ENCODE measurements at places on chromosomes 6 and 20.

- no peak for DNase-seq
- no peaks in the 10 kb centered on the region for H3K4me1 ChIP-seq
- no peaks in the 10 kb centered on the region for H3K27me3 ChIP-seq
- no peak overlapping the region for H3K4me3 ChIP-seq
- H3K27ac ChIP-seq, result no peak overlapping the region
Measured at GRCh38 chr20:44129911-44130718, 56.9 kb downstream of the JPH2 start.

DNA sequence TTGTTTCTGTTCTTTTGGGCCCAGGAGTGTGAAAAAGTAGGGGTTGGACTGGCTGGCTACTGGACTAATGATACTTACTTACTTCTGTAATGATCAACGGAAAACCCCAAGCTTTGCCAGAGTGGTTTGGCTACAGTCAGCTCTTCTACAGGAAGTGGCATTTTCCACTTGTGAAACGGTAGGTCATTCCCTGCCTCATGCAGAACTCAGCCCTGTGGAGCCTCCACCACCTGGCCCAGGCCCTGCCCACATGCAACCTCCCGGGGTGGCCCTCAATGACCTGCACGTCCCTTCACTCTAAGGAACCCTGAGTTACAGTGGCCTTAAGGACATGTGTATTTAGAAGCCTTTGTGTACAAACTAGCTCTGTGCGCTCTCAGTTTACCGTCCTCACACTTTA, 140.4 kb downstream of the DTNBP1 start:
- H3K36me3 ChIP-seq, result peaks cover 62% of the 10 kb centered on the region
- peaks cover 21% of the 10 kb centered on the region for H3K4me1 ChIP-seq
- H3K27me3 ChIP-seq, result no peaks in the 10 kb centered on the region
- H3K27ac ChIP-seq, result peak overlapping the region; percentile 4
- H3K4me3 ChIP-seq, result no peak overlapping the region
- DNase-seq, result no peak

DNA sequence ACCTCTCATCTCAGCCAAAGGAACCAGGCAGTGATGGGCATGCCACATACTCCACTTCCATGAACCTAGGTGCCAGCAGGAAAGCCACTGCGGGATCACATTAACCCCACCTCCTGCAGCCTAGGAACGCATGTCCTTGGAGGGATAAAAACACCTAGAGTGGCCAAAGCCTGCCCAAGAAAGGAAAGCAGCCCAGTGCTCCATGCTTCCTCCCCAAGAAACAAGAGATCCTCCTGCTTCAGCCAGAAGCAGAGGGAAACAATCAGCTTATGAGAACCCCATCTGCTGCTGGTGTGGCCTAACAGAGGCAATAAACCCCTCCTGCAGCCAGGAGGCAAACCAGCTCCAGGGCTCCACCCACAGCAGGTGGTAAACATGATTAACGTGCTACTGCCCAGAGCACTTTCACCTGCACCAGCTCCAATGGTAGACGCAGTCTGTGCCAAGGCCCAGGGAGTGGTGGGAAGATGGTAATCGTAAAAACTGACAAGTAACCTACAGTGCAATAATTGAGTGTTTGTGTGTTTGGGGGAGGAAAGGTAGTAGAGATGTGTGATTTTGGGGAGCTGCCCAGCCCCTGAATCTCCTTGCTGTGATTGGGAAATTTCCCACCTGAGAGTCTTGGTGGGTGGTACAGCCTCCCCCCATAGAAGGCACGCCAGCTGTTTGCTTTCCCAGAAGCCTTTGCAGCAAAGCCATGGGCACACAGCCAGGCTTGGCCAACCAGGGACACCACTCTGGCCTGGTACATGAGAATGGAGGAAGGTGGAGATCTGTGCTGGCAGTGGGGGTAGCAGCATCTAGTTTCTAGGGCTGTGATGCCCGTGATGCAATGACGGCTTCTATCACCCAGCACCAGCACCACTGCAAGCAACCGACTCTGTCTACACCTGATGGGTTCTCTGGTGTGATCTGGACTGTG, 50.6 kb upstream of the TBC1D7 start:
- H3K27ac ChIP-seq, result no peak overlapping the region
- peaks cover 54% of the 10 kb centered on the region for H3K4me1 ChIP-seq
- H3K36me3 ChIP-seq, result no peaks in the 10 kb centered on the region
- DNase-seq, result no peak

- no peak for DNase-seq
- H3K27ac ChIP-seq, result peak overlapping the region; percentile 17
- H3K4me1 ChIP-seq, result no peaks in the 10 kb centered on the region
- H3K4me3 ChIP-seq, result no peak overlapping the region
- no peaks in the 10 kb centered on the region for H3K36me3 ChIP-seq
Measured at GRCh38 chr20:51034988-51035656, 12.2 kb upstream of the KCNG1 start.

DNA sequence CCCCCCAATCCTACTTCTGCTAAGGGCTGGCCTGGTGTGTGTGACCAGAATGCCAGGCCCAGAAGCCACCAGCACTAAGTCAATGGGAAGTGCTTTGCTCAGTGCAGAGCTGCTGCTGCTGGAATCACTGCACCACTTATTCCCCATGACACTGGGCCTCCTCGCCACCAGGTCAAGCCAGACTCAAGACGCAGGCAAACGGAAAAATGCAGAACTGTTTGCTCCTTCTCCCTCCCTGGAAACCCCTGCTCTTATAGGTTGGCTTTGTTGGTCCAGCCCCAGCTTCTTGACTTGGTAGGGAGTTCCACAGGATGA, 121.9 kb downstream of the PHACTR3 start:
- H3K4me1 ChIP-seq, result peaks cover 12% of the 10 kb centered on the region
- no peak overlapping the region for H3K4me3 ChIP-seq
- H3K27me3 ChIP-seq, result no peaks in the 10 kb centered on the region
- no peak overlapping the region for H3K27ac ChIP-seq
- DNase-seq, result no peak

GRCh38 chr6:43509984-43510826, at the start of gene LRRC73:
Gene LRRC73 (minus strand): TSS chr6:43510346. CDS start chr6:43509785, 561 bp downstream.
- no peak within 1 kb of the TSS for H3K4me3 ChIP-seq
- H3K4me1 ChIP-seq, result peaks cover 19% of the 10 kb centered on the region
- H3K27me3 ChIP-seq, result peaks cover 17% of the 10 kb centered on the region
- peak; percentile 85 for DNase-seq

DNA sequence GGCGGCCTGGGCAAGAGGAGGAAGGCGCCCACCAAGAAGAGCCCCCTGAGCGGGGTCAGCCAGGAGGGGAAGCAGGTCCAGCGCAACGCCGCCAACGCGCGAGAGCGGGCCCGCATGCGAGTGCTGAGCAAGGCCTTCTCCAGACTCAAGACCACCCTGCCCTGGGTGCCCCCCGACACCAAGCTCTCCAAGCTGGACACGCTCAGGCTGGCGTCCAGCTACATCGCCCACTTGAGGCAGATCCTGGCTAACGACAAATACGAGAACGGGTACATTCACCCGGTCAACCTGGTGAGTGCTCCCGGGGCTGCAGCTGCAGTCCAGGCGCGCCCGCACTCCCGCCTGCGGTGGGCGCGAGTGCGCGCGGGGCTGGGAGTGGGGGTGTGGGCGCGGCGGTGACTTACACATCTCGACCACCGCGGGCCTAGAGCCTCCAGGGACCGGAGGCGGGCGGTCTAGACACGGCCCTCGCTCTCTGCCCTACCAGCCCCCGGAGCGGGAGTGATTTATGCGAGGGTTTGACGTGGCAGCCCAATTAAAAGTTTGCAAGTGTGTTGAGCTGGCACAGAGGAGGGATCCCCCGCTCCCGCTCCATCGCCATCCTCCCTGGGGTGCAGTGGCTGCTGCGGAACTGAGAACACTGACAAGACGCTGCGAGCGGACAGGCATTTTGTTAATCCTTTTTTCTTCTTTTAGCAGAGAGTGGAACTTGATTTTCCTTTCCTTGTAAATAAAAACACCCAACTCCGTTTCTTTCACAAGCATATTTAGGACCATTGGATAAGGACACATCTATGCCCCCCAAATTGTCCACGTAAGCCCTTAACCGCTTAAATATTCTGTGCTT, 867 bp downstream of the TCF21 start:
- no peak overlapping the region for H3K27ac ChIP-seq
- no peak overlapping the region for H3K4me3 ChIP-seq
- no peaks in the 10 kb centered on the region for H3K36me3 ChIP-seq
- H3K27me3 ChIP-seq, result peaks cover 48% of the 10 kb centered on the region
- H3K4me1 ChIP-seq, result peaks cover 21% of the 10 kb centered on the region

- H3K36me3 ChIP-seq, result peaks cover 2% of the 10 kb centered on the region
- peaks cover 12% of the 10 kb centered on the region for H3K27me3 ChIP-seq
- peaks cover 16% of the 10 kb centered on the region for H3K4me1 ChIP-seq
- no peak within 1 kb of the TSS for H3K27ac ChIP-seq
Measured at GRCh38 chr20:45827030-45827652, at the start of gene TNNC2. Gene TNNC2 (minus strand): TSS chr20:45827312. CDS start chr20:45827248, 64 bp downstream.

DNA sequence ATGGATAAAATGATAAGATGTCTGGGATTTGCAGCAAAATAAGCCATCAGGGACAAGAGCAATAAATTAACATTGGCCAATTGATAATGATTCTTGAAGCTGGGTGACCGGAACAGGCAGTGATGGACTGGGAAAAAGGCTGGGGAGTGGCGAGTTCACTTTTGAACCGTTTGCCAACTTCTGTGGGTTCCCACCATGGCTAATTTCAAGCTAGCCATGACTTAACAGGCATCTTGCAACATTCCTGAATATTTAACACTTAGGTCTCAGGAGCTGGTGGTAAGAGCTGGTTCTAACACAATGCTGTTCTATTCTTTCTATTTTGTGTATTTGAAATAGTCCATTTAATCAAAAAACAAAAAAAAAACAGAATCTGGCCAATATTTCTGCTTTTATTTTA, 37.6 kb upstream of the CD83 start:
- no peaks in the 10 kb centered on the region for H3K36me3 ChIP-seq
- DNase-seq, result no peak
- no peaks in the 10 kb centered on the region for H3K27me3 ChIP-seq

GRCh38 chr6:127710668-127711067, 133.7 kb downstream of the C6orf58 start:
- H3K27ac ChIP-seq, result no peak overlapping the region
- H3K27me3 ChIP-seq, result no peaks in the 10 kb centered on the region
- no peaks in the 10 kb centered on the region for H3K36me3 ChIP-seq
- no peak for DNase-seq

GRCh38 chr20:56626367-56627121, 2.6 kb upstream of the TFAP2C start:
- peaks cover 15% of the 10 kb centered on the region for H3K4me1 ChIP-seq
- peaks cover 19% of the 10 kb centered on the region for H3K27me3 ChIP-seq
- no peak overlapping the region for H3K27ac ChIP-seq
- no peak overlapping the region for H3K4me3 ChIP-seq
- no peak for DNase-seq

DNA sequence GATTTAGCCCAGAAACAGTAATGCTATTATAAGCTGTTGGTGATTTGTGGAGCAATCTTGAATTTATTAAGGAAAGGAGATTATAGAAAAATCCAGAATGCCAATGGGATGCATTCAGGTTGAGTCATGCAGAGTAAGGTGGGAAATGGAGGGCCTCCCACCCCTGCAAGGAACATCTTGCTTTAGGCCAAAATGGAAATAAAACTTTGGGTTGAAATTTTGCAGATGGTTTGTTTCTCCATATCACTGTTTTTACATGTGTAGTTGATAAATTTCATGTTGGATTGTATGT, 152.4 kb downstream of the BCAS1 start:
- no peak overlapping the region for H3K27ac ChIP-seq
- H3K4me3 ChIP-seq, result no peak overlapping the region
- no peaks in the 10 kb centered on the region for H3K36me3 ChIP-seq
- H3K27me3 ChIP-seq, result no peaks in the 10 kb centered on the region
- no peak for DNase-seq

DNA sequence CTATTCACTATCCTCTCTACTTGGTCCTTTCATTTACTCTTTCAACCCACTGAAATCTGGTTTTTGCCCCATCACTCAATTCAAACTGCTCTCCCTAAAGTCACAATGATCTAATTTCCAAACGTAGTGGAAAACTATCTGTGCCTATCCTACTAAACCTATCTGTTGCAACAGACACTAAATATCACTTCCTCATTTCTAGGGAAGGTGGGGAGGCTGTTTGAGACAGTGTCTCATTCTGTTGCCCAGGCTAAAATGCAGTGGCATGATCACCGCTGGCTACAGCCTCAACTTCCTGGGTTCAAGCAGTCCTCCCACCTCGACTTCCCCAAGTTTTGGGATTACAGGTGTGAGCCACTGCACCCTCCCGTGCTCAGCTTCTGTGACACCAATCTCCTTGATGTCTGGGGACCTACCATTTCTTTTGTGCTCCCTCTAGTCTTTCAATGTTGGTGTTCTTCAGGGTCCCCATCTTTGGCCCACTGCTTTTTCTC, 8.8 kb downstream of the RANBP9 start:
- H3K27me3 ChIP-seq, result no peaks in the 10 kb centered on the region
- H3K27ac ChIP-seq, result no peak overlapping the region
- DNase-seq, result no peak

DNA sequence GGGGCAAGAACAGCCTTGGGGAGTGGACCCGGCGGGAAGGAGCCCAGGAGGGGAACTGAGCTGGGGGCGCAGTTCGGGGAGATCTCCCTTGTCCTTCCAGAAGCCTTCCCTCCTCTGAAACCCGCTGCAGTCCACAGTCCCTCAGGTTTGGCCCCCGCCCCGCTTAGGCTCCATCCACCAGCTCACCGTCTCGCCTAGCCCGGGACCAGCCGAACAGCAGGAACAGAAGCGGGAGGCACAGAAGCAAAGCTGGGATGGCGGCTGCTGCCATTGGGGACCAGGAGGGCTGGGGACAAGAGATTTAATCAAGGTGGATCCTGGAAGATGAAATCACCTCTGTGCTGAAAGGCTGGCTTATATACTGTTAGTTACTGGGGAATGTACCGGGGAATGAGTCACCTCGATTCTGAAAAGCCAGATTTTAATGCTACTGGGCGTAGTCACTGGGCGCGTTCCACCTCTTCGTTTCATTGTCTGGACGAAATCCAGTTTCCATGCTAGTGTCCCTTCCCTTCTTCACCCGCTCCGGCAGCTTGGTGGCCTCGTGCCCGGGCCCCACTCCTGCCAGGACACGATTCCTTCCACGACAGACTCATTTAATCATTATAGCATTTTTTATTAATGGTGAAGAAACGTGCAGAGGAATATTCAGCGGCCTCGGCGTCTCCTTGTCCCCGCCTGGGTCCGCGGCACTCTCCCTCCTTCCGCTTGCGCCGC, at the start of gene RAET1L:
RAET1L (minus strand) TSS at position 332 of the 717 bp plus-strand sequence; CDS start at position 271, 61 bp downstream.
- no peak within 1 kb of the TSS for H3K27ac ChIP-seq
- H3K27me3 ChIP-seq, result peaks cover 17% of the 10 kb centered on the region
- no peaks in the 10 kb centered on the region for H3K36me3 ChIP-seq

GRCh38 chr6:33895296-33895695, 91.5 kb upstream of the MLN start:
- no peaks in the 10 kb centered on the region for H3K36me3 ChIP-seq
- peak; percentile 63 for DNase-seq
- H3K27me3 ChIP-seq, result peaks cover 13% of the 10 kb centered on the region
- H3K4me1 ChIP-seq, result peaks cover 3% of the 10 kb centered on the region
- no peak overlapping the region for H3K4me3 ChIP-seq

DNA sequence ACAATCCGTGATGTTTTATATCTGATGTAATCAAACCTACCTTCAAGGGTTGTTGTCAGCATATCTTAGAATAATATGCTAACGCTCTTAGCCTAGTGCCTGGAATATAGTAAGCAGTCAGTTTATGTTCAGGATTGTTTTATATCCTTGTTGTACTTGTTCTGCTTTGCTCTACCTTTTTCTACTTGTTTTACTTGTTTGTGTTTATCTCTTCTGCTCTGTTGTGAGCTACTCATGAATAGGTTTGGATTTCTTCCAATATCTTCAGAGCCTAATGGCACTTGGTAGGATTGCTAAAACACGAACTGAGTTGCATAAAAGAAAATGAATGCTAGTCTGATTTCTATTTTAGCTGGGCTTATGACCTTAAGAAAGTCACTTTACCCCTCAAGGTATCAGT, 40.1 kb downstream of the DNAH8 start:
- no peak overlapping the region for H3K27ac ChIP-seq
- H3K4me3 ChIP-seq, result no peak overlapping the region
- no peak for DNase-seq
- H3K36me3 ChIP-seq, result no peaks in the 10 kb centered on the region
- H3K27me3 ChIP-seq, result no peaks in the 10 kb centered on the region
